Pancreas (tissue), 10 donors: ENCODE measurements at places on chromosomes 7 and 10. TPM values are rescaled to one million over a fixed set of nuclear protein-coding genes. Genes with fewer than 3 reads are reported as not detected.
A peak's percentile ranks its signal among the peaks of the same experiment; 100 is the strongest.

Gene ABCB1
- 2.4 TPM for polyA plus RNA-seq

Gene BAIAP2L1
- polyA plus RNA-seq: 20.3 TPM

Gene TAS2R41
- not detected for polyA plus RNA-seq

Gene GBF1
- 18.8 TPM for polyA plus RNA-seq

Gene AEBP1
- 21.4 TPM for polyA plus RNA-seq

Gene ASB10
- not detected for polyA plus RNA-seq

Gene GRM3
- not detected for polyA plus RNA-seq

Gene TSC22D4
- 37.1 TPM for polyA plus RNA-seq

Gene OR2A5
- polyA plus RNA-seq: not detected

DNA sequence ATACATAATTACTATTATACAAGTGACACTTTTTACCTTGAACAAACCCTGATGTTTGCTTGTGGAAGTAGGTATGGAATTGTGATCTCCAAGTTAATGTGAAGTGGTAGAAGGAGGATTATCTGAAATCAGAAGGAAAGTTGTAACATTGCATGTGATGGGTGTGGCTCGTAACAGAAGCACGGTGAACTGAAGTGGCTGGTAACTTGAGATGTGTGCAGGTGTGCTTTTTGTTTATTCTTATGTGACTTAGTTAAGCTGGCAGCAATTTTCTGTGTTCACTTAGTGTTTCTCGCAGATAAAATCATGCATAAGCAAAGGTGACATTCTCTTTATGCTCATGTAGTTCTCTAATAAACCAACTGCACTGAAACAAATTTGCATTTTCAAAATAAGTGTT, 82.3 kb downstream of the ZEB1 start:
- H3K36me3 ChIP-seq: no peaks in the 10 kb centered on the region
- H3K27ac ChIP-seq: no peak overlapping the region
- no peaks in the 10 kb centered on the region for H3K27me3 ChIP-seq
- DNase-seq: no peak

DNA sequence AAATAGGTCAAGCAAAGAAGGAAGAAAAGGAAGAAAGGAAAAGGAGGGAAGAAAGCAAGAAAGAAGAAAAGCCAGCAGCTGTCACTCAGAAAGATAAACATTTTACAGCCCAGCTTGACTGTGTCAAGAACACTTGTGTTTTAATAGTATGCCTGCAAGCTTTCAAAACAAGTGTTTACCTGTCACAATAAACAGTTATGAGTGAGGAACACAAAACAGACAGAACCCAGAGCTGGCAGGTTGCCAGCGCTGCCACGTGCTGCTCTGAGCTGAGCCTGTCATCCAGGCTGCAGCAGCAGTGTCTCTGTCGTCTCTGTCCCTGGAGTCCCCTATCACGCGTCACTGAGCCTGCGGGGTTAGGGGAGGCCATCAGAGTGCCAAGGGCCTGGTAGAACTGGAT, 827.6 kb upstream of the AUTS2 start:
- no peaks in the 10 kb centered on the region for H3K36me3 ChIP-seq
- no peaks in the 10 kb centered on the region for H3K4me1 ChIP-seq
- peak; percentile 28 for DNase-seq
- H3K4me3 ChIP-seq: no peak overlapping the region
- H3K27ac ChIP-seq: no peak overlapping the region

DNA sequence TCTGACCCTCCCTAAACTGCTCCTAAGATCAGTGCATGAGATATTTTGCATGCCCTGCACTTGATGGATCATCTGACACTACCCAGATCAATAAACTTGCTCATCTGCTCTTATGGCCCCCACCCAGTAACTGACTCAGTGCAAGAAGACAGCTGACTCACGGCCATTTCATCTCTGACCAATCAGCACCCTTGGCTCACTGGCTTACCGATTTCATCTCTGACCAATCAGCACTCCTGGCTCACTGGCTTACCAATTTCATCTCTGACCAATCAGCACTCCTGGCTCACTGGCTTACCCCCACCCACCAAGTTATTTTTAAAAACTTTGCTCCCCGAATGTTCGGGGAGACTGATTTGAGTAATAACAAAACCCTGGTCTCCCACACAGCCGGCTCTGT, 37.2 kb upstream of the OPTN start:
- H3K4me1 ChIP-seq: no peaks in the 10 kb centered on the region
- no peaks in the 10 kb centered on the region for H3K27me3 ChIP-seq
- no peak overlapping the region for H3K4me3 ChIP-seq

DNA sequence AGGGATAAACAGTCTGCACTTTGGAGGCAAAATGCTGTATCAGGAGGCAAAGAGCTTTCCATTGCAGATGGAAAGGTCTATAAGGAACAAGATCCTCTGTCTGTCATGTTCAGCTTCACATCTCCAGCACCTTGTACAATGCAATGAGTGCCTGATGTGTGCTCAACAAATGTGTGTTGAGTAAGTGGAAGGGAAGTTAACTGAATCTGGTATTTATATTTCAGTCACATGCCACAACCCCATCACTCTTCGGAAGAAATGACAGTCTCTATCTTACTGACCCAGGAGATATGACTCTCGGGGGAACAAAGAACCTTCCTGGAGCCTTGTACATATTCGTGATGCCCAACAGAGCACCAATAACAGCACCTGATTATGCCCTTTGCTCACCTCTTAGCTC, 20.0 kb upstream of the DNAJC1 start:
- H3K4me1 ChIP-seq: no peaks in the 10 kb centered on the region
- H3K4me3 ChIP-seq: no peak overlapping the region
- DNase-seq: no peak
- H3K36me3 ChIP-seq: no peaks in the 10 kb centered on the region

DNA sequence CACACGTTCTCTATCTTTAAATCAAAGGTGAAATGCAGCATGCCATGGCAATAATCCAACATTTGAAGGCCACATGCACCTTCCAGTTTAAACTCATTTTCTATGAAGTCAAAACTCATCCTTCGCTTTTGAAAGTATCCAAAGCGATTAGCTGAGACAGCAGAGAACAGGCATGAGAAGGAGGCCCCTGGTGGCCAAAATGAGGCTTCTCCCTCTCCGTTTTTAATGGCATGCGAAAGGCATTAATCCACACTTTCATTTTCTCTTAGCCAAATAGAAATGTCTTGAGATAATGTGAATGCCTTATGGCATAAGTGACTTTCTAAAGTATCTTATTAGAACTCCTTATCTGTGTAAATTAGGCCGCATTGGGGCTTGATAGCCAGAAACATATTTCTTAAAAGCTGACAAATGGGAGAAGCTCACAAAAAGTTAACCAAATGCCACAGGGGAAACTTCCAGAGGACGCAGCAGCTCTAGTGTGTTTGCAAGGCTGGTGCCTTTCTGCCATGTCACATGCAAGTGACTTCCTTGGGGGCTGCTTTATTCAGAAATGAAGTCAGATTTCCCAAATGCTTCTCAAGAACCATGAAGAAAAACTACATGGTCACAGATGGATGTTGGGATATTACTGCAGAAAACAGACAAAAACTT, 1189.6 kb downstream of the SORCS1 start:
- H3K27me3 ChIP-seq: no peaks in the 10 kb centered on the region
- no peak overlapping the region for H3K4me3 ChIP-seq
- no peaks in the 10 kb centered on the region for H3K4me1 ChIP-seq
- DNase-seq: peak; percentile 45
- H3K27ac ChIP-seq: no peak overlapping the region

- H3K27me3 ChIP-seq: no peaks in the 10 kb centered on the region
- H3K27ac ChIP-seq: no peak overlapping the region
- DNase-seq: no peak
- H3K4me3 ChIP-seq: no peak overlapping the region
Observed at GRCh38 chr10:76902949-76903348, 734.7 kb downstream of the KCNMA1 start.

DNA sequence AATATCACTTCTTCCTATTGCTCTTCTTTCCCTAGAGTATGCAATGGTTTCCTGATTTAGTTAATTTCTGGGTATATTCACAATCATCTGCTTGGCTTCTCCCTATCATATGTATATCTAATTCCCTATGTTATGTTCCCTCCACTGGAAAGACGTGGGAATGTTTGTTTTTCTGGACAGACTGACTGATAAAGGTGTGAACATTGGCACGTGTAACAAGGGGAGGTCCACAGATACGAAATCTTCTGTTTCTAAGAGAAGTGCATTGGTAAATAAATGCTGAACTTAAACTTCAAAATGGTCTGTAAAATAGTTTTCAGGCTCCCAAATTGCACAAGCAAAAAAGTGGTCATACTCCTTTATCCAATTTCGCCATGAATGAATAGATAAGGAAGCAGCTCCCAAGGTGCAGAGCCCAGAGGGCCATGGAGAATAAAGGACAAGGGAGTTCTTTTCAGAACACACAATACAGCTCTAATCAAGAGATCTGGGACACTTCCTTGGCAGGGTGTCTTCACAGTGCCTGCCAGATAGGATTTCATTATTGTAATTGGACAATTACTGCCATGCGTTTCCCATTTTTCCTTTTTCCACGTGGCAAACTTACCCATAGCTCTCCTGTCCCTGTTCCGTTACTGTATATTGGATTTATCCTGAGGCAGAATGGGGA, 141.9 kb downstream of the RNF133 start:
- no peak for DNase-seq
- no peaks in the 10 kb centered on the region for H3K27me3 ChIP-seq
- H3K4me3 ChIP-seq: no peak overlapping the region
- no peaks in the 10 kb centered on the region for H3K36me3 ChIP-seq

GRCh38 chr7:150465414-150465813, 15.0 kb downstream of the GIMAP8 start:
- H3K4me3 ChIP-seq: no peak overlapping the region
- no peaks in the 10 kb centered on the region for H3K36me3 ChIP-seq
- DNase-seq: no peak
- no peaks in the 10 kb centered on the region for H3K4me1 ChIP-seq
- no peaks in the 10 kb centered on the region for H3K27me3 ChIP-seq
- H3K27ac ChIP-seq: no peak overlapping the region

DNA sequence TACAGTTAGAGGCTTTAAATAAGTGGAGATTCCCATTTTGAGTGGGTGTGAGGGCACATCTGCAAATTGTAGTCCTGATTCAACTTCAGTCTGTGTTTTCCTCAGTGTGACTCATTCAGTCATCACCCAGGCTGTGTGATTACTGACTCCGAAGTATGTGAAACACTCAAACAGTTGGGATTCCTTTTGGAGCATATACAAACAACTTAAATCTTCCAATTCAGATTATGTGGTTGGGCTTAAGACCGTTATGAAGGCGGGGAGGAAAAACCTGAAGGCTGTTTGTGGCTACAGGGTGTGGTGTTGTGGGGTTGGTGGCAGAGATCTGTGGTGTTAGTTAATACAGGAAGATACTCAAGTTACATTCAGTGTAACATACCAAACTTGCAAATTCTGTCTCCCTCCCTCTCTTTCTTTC, 259.7 kb upstream of the FERD3L start:
- no peaks in the 10 kb centered on the region for H3K27me3 ChIP-seq
- H3K4me1 ChIP-seq: no peaks in the 10 kb centered on the region
- DNase-seq: no peak
- no peak overlapping the region for H3K4me3 ChIP-seq
- H3K27ac ChIP-seq: no peak overlapping the region

- H3K4me3 ChIP-seq: no peak overlapping the region
- DNase-seq: no peak
- no peaks in the 10 kb centered on the region for H3K4me1 ChIP-seq
Observed at GRCh38 chr7:80215734-80216133, 81.1 kb downstream of the GNAI1 start.

DNA sequence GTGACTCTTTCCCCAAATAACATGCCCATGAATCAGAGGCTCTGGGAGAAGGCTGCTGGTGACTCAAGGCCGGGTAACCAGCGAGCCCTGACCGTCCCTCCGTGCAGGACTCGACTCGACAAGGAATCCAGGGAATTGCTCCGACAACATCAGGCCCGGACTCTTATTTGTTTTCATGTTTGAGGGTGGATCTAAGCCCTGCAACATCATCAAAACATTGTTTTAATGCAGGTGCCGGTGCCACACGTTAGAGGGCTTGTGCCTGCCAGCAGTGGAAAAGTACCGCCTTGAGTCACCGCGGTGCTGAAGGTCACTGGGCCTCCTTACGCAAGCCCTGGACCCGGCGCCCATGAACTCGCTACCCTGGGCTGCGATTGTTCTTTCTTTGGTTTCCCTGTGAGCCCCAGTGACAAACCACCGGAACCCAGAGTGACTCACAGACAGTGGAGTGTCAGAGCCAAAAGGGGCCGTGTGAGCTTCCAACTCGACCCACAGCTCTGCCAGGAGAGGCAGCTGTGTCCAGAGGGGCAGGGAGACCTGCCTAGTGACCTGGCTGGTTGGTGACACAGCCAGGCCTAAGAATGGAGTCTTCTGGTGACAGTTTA, 139.4 kb upstream of the SHH start:
- no peaks in the 10 kb centered on the region for H3K36me3 ChIP-seq
- no peaks in the 10 kb centered on the region for H3K4me1 ChIP-seq
- no peak overlapping the region for H3K4me3 ChIP-seq
- H3K27me3 ChIP-seq: no peaks in the 10 kb centered on the region
- peak overlapping the region; percentile 2 for H3K27ac ChIP-seq

- no peaks in the 10 kb centered on the region for H3K27me3 ChIP-seq
- no peak overlapping the region for H3K27ac ChIP-seq
- H3K4me1 ChIP-seq: no peaks in the 10 kb centered on the region
- H3K36me3 ChIP-seq: no peaks in the 10 kb centered on the region
- no peak overlapping the region for H3K4me3 ChIP-seq
Observed at GRCh38 chr10:94013331-94013760, 19.6 kb downstream of the PLCE1 start.

DNA sequence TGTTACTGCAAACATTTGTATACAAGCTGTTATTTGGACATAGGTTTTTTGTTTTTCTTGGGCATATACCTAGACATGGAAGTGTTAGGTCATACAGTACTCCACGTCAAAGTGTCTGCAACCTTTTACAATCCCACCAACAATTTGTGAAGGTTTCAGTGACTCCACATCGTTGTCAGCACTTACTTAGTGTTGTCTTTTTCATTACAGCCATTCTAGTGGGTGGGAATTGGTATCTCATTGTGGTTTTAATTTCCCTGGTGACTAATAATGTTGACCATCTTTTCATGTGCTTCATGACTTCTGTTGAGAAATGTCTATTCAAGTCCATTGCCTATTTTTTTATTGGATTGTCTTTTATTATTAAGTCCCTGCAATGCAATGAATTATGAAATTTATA, 95.0 kb downstream of the UBE3C start:
- H3K27me3 ChIP-seq: no peaks in the 10 kb centered on the region
- no peaks in the 10 kb centered on the region for H3K4me1 ChIP-seq
- H3K36me3 ChIP-seq: no peaks in the 10 kb centered on the region
